Anterior cingulate cortex (tissue), 58 donors: ENCODE measurements at places on chromosomes 13 and 19.

DNA sequence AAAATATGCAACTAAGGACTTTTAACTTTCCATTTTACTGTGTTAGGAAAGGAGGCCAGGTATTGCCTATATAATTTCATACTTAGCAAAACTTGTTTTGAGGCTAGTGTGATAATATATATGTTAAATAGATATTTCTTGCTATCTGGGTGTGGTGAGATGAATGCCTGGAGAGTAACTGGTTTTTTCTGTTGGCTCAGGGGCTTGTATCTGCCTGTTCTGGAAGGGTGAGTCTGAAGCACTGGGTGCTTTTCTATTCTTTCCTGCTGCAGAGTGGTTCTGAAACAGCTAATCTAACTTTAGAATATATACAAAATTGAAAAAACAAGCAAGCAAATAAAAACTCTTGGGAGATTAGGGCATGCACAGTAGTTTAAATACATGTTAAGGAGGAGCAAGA is 64.6 kb upstream of the MYCBP2 start:
- no peak for DNase-seq

GRCh38 chr19:1799695-1800342 is 12.3 kb downstream of the ATP8B3 start:
- no peak for DNase-seq

DNA sequence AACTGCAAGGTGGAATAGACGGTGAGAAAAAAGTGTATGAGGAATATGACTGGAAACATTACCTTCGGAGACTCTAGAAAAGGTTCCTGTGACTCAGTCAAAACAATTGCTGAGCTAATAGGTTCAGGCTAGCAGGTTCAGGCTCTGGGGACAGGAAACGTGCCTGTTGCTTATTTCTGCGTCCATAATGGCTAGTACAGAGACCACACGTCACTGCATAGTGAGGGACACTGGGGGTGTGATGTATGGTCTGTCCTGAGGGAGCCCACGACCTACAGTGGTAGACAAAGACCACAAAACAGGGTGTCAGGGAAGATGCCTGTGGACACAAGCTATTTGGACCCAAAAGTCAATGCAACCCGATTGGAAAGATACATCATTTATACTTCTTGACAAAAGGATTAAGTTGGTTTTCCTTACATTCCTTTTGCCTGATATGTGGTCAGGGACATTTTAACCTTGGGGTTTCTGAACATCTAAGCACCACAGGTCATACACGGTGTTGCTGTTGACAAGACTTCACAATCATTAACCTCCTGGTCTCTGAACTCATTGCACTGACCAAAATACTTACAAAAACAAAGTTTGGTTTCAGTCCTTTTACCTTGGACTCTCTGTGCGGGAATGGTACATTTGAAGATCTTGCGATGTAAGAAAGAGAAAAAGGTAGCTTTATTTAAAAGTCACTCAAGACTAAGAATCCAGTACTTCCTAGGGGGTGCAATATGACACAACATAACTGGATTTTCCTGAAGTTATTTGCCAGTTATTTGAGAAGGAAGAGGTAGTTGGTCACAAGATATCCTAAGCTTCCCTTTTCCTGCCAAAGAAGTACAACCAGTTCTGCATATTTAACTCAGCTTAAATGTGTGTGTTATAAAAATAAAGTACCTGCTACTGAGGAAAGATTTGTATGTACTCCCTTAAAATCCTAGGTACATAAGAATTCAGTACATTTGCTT is 20.0 kb downstream of the CRYL1 start:
- DNase-seq = no peak

DNA sequence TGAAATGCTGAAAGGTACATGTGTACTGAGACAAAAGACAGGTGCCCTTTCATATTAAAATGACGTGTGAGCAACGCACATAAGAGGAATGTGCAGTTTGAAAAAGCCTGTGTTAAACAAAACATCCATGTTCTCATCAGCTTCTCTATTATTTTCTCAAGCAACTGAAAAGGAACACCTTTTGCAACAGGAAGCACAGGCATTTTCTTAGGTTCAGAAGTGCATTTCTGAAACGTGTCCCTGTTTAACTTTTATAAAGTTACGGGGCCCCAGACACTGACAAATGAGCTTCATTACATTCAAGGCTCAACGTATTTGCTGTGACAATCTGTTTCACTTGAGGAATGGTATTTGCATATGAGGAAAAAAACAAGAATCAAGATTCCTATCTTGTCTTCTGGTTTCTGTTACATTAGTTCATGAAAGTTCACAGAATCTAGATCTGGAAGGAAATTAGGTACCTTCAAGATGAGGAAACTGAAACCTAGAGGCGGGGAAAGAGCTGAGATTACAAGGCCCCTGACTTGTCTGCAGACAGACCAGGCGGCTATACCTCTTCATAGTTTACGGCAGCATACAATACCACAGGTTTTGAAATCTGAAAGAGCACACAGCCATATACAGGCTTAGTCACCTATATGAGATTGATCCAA is 431.7 kb downstream of the KLF12 start:
- DNase-seq = no peak

DNA sequence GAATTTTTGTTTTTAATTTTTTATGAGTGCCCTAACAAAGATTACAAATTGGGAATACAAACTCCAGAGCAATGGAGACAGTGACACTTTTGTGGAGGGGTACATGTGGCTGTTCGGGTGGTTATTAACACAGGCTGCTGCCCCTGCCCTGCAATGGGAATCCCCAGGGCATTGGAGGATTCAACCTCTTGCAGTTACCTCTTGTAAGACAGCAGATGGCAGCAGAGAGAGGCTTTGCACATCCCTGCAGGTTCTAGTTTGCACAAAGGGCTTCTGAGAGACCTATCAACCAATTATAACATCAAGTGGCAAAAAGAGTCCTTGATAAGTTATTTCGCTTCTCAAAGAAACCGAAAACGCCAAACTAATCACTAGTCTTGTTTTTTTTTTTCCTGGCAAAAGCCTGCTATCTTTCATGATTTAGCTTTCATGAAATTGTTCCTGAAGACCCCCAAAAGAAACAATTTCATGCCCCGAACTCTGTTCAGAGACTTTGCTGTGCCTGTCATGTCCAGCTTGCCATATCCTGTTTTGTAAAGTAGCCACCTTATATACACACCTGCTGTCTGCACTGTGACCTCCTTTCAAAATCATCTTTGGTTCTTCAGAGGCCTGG is 10.4 kb downstream of the GJB2 start:
- no peak for DNase-seq

DNA sequence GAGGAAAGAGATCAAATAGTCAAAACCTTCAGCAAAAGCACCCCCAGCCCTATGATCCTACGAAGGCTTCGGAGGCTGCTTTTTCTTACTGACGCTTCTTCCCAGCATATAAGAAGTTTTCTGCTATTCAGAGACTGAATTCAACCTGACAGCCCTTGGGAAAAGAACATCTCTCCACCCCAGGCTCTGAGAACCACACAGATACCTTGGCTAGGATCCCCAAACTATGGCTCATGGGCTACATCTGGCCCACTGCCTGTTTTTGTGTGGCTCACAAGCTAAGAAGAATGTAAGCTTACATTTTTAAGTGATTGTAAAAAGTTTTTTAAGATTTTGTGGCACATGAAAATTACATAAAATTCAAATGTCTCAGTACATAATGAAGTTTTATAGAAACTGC is 3.0 kb downstream of the SLC15A1 start:
- DNase-seq = no peak

DNA sequence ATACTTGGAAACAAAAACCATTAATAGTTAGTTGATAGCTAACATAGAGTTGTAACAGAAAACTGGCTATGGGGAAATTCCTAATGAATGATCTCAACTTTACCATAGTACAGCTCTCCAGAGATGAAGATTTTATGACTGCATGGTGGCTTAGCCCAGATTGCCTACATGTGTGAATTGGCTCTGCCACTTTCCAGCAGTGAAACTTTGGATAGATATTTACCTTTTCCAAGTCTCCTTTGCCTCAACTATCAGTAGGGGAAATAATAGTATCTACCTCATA is 161.1 kb downstream of the LACC1 start:
- no peak for DNase-seq
